HCT116 (cell line): ENCODE measurements at places on chromosomes 3 and 15. TPM values are rescaled to one million over a fixed set of nuclear protein-coding genes. Genes with fewer than 3 reads are reported as not detected.
A peak's percentile ranks its signal among the peaks of the same experiment; 100 is the strongest.

POLG gene
- 72.7 TPM for total RNA-seq

TM4SF1 gene
- total RNA-seq, result 0.66 TPM

GOLGA6L7 gene
- not detected for total RNA-seq

ZNF502 gene
- 1.5 TPM for total RNA-seq

GRCh38 chr3:148211725-148212124, 486.0 kb upstream of the AGTR1 start:
- H3K36me3 ChIP-seq, result no peaks in the 10 kb centered on the region
- peak; percentile 12 for DNase-seq
- H3K4me1 ChIP-seq, result no peaks in the 10 kb centered on the region

GRCh38 chr3:129016720-129017483, 15.8 kb downstream of the EFCC1 start:
- DNase-seq, result no peak
- H3K4me1 ChIP-seq, result peaks cover 28% of the 10 kb centered on the region
- no peak overlapping the region for H3K4me3 ChIP-seq
- H3K27ac ChIP-seq, result no peak overlapping the region
- H3K27me3 ChIP-seq, result no peaks in the 10 kb centered on the region

DNA sequence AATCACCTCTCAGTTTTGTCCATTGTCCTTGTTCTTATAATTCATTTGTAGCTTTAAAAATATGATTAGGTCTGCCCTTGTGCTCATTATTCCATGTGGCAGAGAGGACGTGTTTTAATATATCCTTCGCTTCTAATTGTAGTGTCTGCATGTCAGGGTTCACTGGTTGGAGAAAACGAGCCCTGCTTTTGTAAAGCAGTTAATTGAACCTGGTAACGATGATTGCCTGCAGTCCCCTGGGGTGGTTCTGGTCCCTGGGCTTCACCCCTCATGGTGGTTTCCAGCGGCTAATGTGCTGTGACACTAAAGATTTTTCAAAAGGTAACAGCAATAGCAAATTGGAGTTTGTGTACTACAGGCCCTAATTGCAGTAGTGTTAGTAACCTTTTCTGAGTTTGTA, 299.6 kb downstream of the CACNA2D3 start:
- H3K27me3 ChIP-seq, result no peaks in the 10 kb centered on the region
- H3K36me3 ChIP-seq, result no peaks in the 10 kb centered on the region
- no peak for DNase-seq
- H3K4me3 ChIP-seq, result no peak overlapping the region
- no peaks in the 10 kb centered on the region for H3K4me1 ChIP-seq

DNA sequence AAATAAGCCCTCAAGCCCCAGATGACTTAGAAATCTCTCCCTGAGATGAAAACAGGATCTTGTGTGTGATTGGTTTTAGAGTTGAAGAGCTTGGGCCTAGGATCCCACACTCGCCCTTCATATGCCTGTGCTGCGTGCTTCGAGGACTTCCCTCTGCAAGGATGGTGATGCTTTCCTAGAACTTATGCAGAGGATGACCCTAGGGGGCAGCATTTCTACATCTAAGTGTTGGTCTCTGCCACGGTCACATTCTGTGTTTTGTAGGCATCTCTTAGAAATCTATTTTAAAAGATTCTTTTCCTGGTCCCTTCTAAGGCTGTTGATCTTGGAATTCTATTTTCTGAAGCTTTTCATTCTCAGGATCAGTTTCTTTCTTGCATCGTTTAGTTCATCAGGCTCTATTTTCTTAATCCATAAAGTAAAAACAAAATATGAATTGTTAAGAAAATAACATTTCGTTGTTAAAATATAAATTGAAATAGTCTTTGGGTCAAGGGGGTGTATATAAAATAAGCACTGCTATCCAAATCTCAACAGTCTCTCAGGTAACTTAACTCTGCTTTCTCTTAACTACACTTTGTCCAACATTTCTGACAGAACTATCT, 45.7 kb downstream of the WDR76 start:
- H3K27ac ChIP-seq, result no peak overlapping the region
- peak; percentile 45 for DNase-seq
- H3K27me3 ChIP-seq, result no peaks in the 10 kb centered on the region
- no peaks in the 10 kb centered on the region for H3K4me1 ChIP-seq
- no peak overlapping the region for H3K4me3 ChIP-seq

- H3K27me3 ChIP-seq, result no peaks in the 10 kb centered on the region
- no peak overlapping the region for H3K4me3 ChIP-seq
- no peaks in the 10 kb centered on the region for H3K36me3 ChIP-seq
- no peaks in the 10 kb centered on the region for H3K4me1 ChIP-seq
- DNase-seq, result no peak
These were observed 21.3 kb downstream of the TRANK1 start for GRCh38 chr3:36923523-36923943.

DNA sequence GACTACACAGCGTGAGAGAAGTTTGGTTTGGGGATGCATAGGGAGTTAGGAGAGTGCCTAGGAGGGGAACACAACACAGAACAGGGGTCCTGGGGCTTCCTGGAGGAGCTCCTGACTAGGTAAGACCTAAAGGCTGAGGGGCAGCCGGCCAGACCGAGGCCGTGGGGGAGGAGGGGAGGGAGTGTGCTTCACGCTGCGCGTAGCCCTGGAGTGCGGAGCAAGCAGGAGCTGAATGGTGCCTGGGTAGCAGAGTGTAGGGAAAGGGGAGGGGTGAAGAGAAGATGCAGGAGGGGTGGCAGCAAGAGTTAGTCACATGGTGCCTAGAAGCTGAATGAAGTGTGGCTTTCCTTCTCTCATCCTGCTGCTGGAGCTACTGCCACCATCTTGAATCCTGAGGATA, 32.4 kb upstream of the HHATL start:
- no peak for DNase-seq
- H3K27ac ChIP-seq, result no peak overlapping the region
- no peaks in the 10 kb centered on the region for H3K4me1 ChIP-seq
- no peaks in the 10 kb centered on the region for H3K36me3 ChIP-seq

GRCh38 chr3:17339132-17339575, 403.3 kb downstream of the TBC1D5 start:
- no peak overlapping the region for H3K4me3 ChIP-seq
- no peak overlapping the region for H3K27ac ChIP-seq
- H3K36me3 ChIP-seq, result no peaks in the 10 kb centered on the region
- DNase-seq, result no peak
- H3K4me1 ChIP-seq, result no peaks in the 10 kb centered on the region

GRCh38 chr3:40054568-40055222, 245.3 kb downstream of the MYRIP start:
- no peak overlapping the region for H3K4me3 ChIP-seq
- no peak for DNase-seq
- H3K4me1 ChIP-seq, result no peaks in the 10 kb centered on the region
- H3K27me3 ChIP-seq, result no peaks in the 10 kb centered on the region

DNA sequence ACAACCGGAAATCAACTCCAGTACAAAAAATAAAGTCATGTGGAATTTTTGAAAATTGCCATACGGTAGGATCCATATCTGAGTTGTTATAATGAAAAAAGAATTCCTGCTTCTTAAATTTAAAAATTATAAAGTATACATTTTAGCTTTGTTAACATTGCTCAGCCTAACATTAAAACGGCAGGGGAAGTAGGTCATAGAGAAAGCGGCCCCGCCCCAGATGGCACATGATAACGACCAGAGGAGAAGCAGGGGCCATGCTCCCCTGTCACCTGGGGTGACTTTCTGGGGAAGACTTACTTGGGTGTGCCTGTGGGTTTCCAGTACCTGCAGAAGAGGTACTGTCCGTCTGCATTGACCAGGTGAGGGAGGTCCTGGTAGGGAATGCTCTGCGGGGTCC, 921 bp downstream of the MGLL start:
- H3K27ac ChIP-seq, result no peak overlapping the region
- no peak for DNase-seq
- peak overlapping the region; percentile 23 for H3K4me3 ChIP-seq
- peaks cover 68% of the 10 kb centered on the region for H3K4me1 ChIP-seq
- H3K36me3 ChIP-seq, result no peaks in the 10 kb centered on the region

DNA sequence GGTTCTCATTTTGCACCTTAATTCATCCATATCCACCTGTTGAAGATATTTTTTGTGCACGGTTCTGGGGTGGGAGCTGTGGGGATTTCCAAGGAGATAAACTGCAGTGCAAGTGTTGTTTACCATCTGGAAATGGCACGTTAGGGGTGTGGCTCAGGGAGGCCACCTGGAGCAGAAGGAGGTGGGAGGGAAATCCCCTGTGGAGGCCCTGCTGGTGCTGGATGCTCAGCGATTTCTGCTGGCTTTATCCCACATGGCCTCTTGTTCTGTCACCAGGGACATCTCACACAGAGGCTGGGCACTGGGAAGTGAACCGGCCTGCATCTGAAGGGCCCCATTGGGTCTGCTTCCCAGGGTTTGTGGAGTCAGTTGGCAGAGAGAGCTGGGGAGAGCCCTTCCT, 24.3 kb downstream of the TRPM1 start:
- H3K4me1 ChIP-seq, result no peaks in the 10 kb centered on the region; the same call in 1 of the 2 replicates
- no peaks in the 10 kb centered on the region for H3K36me3 ChIP-seq
- no peak overlapping the region for H3K4me3 ChIP-seq
- no peaks in the 10 kb centered on the region for H3K27me3 ChIP-seq
- no peak for DNase-seq

DNA sequence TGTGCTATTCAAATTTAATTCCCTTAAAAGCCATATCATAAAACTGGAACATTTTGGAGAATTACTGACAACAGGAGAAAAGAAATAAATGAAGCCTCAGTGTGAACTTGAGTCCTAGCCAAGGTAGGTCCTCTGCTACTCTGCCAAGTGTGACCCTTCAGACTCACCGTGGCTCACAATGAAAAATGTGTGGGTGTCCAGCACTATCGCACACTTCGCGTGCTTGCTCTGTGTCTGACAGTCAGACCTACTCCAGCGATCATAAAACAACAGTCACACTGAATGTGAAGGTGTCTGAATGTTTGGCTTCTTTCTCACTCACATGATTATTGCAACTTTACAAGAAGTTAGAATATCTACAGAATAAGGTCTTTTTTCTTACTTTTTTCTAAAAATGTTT, 65.8 kb upstream of the TRA2B start:
- H3K36me3 ChIP-seq, result no peaks in the 10 kb centered on the region
- no peak overlapping the region for H3K27ac ChIP-seq
- H3K4me3 ChIP-seq, result no peak overlapping the region
- no peaks in the 10 kb centered on the region for H3K27me3 ChIP-seq

DNA sequence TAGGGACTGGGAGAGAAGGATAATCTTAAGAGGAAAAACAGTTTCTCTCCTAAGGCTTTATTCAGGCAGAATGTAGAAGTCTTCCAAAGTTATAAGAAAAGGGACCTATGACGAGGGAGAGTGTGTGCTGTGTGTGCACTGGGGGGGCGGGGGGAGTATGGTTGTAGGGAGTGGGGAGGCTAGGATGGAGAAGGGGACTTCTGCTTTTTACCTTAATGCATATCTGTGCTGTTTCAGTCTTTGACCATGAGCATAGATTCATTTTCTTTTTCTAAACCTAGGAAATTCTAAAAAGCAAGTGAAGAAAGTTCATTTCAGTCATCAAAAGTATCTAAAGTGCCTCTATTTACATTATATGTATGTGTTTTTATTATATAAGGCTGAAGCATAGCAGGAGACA, 52.6 kb upstream of the RASA2 start:
- H3K27me3 ChIP-seq, result no peaks in the 10 kb centered on the region
- no peak for DNase-seq
- no peak overlapping the region for H3K4me3 ChIP-seq
- no peak overlapping the region for H3K27ac ChIP-seq
